ENCODE measurements at places on chromosomes 4 and X.
A peak's percentile ranks its signal among the peaks of the same experiment; 100 is the strongest.

DNA sequence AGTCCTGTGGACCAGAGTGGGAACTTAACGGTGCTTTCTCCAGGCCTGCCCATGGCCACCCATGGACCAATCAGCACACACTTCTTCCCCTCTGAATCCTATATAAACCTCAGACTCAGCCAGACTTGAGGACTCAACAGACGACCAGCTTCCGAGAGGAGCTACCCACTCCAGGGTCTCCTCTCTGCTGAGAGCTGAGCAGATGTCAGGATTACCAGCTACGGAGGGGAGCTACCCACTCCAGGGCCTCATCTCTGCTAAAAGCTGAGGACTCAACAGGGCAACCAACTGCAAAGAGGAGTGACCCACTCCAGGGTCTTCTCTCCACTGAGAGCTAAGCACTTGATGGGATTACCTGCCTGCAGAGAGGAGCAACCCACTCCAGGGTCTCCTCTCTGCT is 80.0 kb upstream of the DDX60 start:
- no peak for DNase-seq

- DNase-seq = no peak
Measured at GRCh38 chr4:15031993-15032675, 29.9 kb downstream of the CPEB2 start.

GRCh38 chr4:28350485-28350884 is 1489.8 kb downstream of the STIM2 start:
- DNase-seq = no peak

DNA sequence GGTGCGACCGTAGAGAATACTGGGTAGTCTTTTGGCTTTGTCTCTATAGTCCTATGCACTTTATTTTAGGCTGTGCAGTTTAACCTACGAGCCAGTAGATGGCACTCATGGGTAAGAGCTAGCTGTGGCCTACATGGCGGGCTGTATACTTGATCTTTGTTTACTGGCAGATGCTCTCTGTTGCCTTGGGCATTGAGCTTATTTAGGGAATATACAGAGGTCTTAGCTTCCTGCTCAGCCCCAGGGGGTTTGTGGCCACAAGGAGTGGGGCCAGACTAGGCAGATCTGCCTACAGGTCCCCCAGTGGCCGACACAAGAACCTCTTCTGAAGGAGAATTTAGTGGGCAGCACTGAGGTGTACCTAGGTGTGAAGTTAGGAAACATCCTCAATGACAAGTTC is 227.6 kb upstream of the HDX start:
- peak; percentile 19 for DNase-seq

GRCh38 chrX:133493366-133493765 is 78.1 kb upstream of the GPC4 start:
- no peak for DNase-seq

- no peak for DNase-seq
Measured at GRCh38 chr4:61447918-61448317, 247.8 kb downstream of the ADGRL3 start.

DNA sequence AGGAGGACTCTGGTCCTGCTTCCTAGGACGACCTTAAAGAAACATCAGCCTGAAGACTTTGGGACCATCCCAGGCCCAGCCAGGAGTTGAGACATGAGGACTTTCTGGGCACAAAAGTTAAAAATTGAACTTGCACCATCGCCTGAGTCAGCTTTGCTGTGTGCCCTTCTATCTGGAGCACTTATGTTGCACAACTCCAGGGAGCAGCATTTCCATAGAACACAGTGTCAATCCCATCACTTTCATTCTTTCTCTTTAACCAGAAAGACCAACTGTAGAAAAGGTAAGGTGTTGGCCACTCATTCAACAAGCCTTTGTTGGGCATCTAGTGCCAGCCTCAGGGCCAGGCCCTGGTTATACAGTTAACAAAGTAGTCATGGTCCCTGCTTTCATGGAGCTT is 8.6 kb upstream of the CLDN24 start:
- no peak for DNase-seq

DNA sequence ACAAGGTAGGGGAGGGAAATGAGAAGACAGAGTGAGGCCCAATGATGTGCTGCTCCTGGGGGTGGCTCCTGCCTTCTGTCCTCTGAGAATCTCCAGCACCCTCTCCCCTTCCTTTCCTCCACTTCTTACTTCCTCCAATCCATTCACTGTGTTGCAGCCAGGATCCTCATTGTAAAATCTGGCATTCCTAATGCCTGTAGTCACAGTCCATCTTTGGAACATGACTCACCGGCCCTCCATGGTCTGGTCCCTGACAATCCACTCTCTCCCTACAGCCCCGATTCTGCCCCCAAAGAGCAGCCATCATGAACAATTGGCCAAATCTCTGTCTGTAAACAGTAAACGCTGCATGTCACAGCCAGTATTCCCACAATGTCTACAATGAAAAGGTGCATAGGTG is 72.9 kb downstream of the CLNK start:
- DNase-seq = no peak

DNA sequence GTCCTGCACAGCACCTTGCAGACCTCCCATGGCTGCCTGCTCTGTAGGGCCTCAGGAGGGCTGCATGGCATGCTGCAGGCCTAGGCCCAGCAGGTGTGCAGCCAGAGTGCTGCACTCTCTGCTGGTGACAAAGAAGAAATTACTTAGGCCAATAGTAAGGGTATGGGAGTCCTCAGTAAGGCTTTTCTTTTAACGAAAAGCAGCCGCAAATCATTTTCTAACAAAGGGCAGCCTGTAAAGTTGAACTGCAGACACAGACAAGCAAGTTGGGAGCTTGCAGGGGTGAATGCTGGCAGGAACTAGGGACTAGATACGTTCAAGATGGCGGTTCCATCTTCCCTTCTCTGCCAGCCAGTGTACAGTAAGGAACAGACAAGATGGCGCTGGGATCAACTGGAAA is 22.4 kb upstream of the UBA6 start:
- DNase-seq = no peak

DNA sequence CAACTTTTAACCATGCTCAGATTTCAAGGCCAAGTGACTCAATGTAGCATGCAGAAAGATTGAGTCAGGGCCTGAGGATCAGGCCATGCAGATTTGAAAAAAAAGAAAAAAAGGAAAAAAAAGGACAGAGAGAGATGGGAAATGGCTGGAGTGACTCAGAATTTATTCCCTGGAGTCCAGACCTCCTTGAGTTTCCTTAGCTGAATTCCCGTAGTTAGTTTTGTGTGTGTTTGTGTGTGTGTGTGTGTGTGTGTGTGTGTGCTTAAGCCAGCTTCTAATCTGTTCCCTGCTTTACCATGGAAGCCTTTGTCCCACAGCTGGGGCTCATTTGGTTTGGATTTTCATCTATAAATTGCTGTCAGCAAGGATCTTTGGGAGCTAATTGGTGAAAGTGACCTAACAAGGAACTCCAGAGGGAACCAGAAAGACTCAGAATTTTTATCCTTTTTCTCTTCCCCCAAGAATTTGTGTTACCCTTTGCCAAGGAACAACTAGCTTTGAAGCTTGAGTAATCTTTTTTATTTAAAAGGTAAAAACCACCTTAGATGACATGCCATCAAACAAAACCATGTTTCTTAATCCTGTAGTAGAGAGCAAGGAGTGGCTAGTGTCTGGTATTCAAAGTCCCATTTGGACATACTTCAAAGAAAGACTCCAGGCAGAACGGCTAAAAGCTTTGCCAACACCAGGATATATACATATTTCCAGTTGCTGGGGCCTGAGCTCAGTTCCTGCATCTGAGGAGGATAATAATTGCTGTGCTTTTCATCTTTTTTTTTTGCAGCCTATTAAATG is 109.0 kb upstream of the DDIT4L start:
- DNase-seq = no peak

- DNase-seq = no peak
Measured at GRCh38 chr4:40059362-40059761, 2.7 kb downstream of the N4BP2 start.

DNA sequence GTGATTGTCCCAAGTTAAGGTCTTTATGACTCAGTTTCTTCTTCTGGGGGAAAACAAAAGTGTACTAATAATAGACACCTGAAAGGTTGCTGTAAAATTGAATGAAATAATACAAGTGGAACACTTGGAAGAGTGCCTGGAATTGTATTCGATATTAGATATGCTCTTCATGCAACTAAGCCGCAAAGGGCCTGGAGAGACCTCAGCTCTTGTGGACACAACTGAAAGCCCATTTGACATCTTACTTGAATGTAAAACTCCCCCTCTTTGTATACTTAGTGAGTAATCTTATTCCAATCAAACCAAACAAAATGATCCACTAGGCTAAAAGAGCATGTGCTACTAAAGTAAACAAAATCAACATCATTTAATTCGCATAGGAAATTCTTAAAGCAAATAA is 511 bp upstream of the MAP9 start:
- DNase-seq = peak; percentile 80

GRCh38 chr4:108043526-108043925 is 53.8 kb downstream of the HADH start:
- peak; percentile 46 for DNase-seq

DNA sequence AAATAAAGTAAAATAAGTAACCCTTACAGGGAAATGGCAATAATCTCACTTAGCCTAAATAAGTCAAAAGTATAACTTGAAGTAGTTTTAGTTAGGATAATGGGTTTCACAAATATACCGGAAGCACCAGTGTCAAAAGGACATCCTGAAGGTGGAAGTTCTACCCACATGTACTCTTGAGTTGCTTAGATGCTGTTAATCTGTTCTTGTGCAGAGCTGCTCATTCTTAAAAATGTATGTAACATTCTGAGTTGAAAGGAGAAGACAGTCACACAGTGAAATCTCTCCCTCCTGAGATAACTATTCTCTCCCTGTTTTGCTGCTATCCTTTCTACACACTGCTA is 11.2 kb upstream of the CCNG2 start:
- DNase-seq = no peak

DNA sequence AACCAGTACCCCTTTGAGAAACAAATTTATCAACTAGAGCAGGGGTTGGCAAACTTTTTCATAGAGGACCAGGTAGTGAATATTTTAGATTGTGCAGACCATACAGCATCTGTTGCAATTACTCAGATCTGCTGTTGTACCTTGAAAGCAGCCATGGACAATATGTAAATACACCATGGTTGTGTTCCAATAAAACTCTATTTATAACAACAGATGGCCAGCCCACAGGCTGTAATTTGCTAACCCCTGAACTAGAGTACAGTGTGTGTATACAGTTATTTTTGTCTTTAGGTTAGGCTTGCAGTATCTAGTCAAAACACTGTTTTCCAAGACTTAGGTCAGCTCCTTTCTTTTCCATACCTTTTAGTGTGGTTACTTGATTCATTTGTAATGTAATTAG is 54.4 kb downstream of the PHKA1 start:
- DNase-seq = no peak

DNA sequence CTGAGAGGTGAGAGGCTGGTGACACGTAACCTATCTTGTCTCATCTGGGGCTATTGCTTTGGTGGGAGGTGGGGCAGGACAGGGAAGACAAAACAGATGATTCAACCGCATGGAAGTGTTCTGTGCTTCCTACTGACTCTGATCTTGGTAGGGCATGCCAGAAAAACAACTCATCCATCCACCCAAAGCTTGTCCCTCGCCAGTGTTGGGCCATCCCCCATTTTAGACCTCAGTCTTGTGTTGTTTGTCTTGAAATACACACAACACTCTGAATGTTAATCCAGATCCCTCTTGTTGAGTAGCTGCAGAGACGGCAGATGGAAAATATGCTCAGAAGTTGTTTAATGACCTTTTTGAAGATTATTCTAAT is 377 bp downstream of the CHRNA9 start:
- peak; percentile 69 for DNase-seq

DNA sequence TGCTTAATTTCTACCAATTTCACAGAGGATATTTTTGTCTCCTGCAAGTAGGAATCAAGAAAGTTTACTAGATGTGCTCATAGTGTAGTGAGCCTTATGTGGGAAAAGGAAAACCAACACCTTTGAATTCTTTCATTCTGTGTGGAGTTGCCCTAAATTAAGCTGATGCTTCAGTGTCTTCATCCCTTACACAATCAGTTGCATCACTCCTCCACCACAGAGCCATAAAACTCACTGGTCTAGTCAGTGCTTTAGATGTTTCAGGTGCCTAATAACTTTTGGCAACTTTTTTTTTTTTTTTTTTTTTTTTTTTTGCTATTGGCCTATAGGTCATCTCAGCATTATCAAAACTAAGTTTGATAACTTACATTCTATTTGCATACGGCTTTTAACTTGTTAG is 41.5 kb downstream of the HHIP start:
- DNase-seq = no peak

DNA sequence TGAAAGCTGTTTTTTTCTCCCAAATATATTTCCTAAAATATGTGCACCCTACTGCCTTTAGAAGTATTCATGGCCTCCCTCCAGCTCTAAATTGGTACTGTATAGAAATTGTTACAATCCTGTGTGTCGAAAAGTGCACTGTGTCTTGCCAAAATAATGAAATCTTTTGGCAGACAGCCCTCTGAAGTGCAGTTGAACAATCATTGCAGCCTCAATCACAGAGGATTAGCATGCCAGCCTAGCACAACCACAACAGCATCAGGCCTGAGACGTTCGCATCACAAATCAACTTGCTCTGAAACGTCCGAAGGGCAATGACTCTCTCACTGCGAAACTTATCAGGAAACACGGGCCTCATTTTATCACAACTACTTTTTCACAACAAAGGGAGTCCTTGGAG is 99.0 kb downstream of the ANOS1 start:
- DNase-seq = no peak

- no peak for DNase-seq
Measured at GRCh38 chr4:151674804-151675391, 85.9 kb downstream of the GATB start.

DNA sequence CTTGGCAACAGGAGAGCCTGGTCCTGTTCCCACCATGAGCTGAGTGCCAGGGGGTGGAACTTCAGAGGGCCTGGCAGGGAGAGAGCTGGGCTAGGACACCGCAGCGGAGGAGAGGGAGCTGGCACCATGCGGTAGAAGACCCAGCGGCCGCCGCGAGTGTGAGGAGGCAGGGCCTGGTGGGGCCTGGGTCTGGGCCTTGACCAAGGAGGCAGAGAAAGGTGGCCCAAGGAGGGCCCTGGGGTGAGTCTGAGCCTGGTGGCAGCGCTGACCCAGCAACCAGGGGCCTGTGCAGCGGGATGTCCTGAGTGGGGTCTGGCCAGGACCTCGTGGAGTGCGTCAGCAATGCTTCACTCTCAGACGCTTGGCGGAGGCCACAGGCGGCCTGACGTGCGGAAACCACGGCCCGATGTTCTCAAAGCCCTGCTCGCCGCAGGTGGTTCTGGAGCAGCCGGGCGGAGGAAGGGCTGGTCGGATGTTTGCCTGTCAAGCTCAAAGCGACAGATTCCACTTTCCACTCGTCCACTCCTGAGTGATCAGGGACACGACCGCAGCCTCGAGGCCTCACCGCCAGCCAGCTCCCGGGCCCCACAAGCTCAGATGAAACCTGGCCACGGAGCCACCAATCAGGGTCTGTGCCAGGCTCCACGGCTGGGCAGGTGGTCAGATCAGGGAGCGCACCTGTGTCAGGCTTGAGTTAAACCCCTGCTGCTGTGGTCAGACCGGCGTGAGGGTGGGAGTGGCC is 20.8 kb downstream of the ATP5ME start:
- DNase-seq = no peak

GRCh38 chr4:42566835-42567234 is 90.1 kb downstream of the ATP8A1 start:
- no peak for DNase-seq
